ENCODE measurements at places on chromosomes 12 and 14.

GRCh38 chr14:34867199-34867598, 8.0 kb downstream of the BAZ1A start:
- no peak for DNase-seq

GRCh38 chr14:68471029-68471963, 321.6 kb downstream of the ZFP36L1 start:
- DNase-seq: no peak

DNA sequence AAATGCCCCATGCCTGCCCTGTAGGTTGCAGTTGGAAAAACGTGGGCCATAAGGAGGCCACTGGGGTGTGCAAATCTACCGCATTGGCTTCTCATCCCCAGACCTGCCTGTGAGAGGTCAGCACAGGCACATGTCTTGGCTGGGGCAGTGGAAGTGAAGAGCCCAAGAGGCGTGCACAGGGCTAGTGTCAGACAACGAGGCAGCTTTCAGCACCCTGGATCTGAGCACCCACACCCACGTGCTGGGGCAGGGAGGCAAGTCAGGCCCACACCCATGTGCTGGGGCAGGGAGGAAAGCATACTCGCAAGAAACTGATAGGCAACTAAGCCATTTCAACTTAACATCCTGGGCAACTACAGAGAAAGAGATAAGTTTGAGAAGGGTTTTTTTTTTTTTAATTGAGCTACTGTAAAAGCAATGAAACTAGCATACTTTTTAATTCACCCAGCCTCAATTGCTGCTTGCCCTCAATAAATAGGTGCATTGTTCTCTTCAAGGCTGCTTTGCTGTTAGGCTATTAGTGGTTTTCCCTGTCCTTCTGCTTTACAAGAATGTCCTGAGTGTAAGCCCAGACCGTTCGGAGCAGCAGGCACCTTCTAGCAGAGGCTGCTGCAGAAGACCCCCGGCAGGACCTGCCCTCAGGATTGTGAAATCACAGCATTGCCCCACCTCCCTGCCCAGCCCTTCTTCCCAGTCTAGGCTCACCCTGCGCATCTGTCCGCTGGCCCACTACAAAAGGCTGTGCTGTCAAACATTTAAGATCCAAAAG, 355.3 kb upstream of the FKBP4 start:
- DNase-seq: no peak

DNA sequence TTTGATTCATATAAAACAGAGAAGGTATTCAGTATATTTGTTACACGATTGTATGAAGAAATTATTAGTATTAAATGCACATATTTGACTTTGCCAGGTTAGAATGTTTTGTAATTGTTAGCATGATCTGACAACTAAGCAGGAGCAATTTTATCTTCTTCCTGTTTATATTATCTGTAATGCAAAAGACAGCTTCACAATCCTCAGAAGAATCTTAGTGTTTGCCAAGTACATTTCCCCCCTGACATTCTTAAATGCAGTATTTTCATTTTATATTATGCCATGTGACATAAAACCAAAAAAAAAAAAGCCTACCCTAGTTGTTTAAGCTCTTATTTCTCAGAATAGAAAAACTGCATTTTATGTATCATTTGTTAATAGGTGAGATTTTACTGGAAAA, 469.4 kb downstream of the FOXG1 start:
- no peak for DNase-seq

DNA sequence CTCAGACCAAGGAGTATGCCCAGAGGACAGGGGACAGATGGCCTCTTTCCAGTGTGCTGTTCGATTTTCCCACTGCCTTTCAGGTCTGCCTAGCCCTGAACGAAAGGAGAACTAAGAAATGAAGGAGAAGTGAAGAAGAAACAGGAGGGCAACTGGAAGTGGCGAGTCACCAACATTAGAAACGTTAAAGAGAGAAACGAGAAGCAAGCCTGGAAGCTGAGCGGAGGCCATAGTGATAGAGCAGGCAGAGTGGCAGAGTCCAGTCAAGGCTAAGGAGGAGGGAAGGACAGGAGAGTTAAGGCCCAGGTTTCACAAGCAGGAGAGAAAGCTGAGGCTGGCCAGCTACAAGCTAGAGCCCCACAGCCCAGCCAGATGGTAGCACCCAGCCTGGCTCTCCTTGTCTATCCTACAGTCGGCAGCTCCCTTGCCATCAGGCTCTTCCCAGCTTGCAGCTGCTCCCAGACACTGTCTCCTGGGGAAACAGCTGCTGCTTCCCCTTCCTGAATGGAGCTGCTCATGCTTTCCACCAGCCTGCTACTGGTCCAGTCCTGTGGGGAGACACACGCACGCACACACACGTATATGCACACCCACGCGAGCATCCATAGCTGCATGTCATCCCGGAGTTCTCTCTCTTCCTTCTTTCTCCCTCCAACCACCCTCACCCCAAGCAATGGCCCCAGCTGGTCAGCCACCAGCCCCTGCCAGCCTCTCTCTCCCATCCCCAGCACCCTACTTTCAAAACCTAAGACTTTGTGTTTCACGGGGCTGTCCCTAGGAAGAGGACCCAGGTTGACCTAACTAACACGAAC, 139.7 kb upstream of the CCND2 start:
- DNase-seq: no peak

DNA sequence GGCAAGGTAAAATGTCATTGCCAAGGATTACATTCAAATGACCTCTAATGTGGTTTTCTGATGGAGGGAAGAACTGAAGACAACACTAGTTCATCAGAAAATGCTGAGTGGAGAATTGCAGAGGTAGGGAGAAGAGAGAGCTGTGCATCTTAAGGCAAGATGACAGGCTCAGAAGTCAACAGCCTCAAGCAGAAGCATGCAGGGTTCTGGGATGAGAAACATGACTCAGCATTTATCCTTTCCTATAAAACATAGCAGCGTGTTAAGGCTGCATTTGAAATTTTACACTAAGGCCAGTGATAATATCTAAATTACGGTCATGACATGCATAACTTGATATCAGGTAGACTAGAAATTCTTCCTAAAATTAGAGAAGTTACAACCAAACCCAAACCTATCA, 53.7 kb upstream of the DYRK2 start:
- no peak for DNase-seq

DNA sequence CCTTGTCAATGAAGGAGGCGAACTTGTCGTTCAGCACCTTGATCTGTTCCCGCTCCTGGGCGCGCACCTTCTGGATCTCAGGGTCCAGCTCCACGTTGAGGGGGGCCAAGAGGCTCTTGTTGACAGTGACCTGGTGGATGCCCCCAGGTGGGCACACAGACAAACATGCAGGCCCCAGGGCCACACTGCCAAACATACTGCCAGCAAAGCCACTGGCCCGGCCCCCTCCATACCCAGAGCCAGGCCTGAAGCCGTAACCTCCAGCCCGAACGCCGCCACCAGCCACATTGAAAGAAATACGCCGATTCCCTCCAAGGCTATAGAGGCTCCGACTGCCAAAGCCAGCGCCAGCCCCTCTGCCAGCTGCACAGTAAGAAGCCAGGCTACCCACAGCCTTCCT, 337 bp downstream of the KRT74 start:
- no peak for DNase-seq

GRCh38 chr14:64684091-64684490, 20.1 kb upstream of the PLEKHG3 start:
- DNase-seq: no peak

DNA sequence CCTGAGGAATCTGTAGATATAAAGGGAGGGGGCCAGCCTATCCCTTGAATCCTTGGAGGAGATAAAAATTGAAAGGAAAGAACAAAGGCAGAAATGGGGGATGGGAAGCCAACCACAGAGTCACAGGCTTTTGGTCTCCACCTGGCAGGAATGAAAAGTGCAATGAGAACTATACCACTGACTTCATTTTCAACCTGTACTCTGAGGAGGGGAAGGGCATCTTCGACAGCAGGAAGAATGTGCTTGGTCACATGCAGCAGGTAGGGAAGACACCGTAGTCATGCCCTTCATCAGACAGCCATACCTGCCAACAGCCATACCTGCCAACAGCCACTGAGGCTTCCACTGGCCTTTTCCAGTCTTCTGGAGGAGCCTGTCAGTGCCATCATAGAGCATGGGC, 13.4 kb downstream of the ASB8 start:
- DNase-seq: no peak

GRCh38 chr12:1443421-1444141, 150.8 kb downstream of the FBXL14 start:
- no peak for DNase-seq

DNA sequence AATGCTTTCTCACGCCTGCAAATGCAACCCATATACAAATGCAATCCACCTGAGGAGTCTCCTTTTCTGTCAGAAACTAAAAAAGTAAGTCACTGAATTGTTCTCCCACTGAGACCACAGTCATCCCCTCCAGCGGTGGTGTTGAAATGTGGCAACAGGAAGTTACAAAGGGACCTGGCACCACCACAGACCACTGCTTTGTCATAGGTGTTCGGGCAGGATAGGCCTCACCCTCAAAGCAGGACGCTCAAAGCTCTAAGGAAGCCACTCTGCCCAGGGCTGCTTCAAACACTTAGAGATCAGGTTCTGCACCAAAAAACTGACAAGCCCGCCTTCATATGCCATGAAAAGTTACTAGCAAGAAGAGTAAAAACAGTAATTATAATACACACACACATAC, 11.3 kb downstream of the PHLDA1 start:
- no peak for DNase-seq

- DNase-seq: no peak
These were observed 71.4 kb downstream of the GALNT9 start for GRCh38 chr12:132257955-132258490.

DNA sequence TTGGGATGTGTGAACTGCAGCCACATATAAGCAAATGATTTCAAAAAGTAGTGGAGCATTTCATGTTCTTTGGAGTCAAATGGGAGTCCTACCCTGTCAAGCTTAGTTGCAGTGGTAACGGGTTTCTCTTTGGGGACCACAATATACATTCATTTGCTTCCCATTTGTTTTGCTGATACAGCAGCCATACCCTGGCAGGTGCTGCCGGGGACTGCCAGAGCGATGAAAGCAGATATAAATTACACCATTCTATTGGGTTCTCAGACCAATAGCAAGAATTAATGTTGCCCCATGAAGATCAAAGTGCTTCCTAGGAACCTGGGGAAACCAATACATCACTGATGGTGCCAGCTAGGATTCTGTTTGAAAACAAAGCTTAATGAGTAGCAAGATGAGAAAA, 1621.5 kb upstream of the FLRT2 start:
- DNase-seq: no peak

- DNase-seq: no peak
These were observed 119.6 kb downstream of the LRRIQ1 start for GRCh38 chr12:85155791-85156190.

DNA sequence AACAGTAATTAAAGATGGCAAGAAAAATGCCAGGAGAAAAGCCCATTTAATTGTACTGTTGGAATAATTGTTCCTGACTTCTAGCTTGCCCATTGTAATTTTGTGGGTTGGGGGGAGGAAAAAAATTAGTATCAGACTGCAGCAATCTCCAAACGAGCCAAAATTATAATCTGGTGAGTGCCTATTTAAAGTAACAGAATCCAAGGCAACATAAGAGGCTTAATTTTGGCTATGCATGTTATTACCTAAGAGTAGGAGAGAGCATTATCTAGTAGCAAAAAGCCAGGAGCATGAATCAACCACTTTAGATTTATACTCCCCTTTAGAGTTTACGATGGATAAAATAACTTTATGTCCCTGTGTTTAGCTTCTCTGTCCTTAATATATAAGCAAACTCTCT, 14.6 kb upstream of the DENND5B start:
- no peak for DNase-seq

DNA sequence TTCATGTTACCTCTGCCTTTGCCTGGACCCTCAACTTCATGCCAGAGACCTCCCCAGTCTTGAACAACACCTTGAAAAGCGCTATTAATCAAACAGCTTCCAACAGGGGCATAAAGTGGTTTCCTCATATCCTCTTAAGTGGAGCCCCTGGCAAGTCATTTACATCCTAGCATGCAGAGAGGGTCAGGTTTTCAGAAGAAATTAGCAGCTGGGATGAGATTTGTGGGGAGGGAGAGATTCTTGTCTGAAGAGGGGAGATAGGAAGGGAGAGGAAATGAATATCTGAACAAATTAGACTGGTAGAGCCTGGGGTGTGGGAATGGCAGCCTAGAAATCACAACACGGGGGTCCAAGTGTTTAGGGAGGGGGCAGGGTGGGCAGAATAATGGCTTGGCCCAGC, 45.6 kb downstream of the CALM1 start:
- no peak for DNase-seq

- no peak for DNase-seq
These were observed 87.6 kb upstream of the PRB2 start for GRCh38 chr12:11482955-11483354.

DNA sequence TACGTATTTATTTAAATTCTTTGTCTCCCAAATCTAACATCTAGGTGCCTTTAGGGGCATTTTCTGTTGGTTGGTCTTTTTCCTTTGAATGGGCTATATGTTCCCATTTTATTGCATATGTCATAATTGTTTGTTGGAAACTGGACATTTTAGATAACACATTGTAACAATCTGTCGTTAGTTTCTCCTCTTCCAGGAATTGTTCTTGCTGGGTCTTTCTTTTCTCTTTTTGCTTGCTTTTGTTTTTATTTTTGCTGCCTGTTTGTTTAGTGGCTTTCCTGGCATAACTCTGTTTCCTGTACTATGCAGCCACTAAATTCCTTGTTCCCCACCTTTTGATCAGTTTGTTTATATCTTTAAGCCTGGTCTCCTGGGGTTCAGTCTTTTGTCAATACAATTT, 244.3 kb upstream of the RTL1 start:
- no peak for DNase-seq

GRCh38 chr12:67661311-67662021, 12.9 kb downstream of the DYRK2 start:
- DNase-seq: no peak

- DNase-seq: no peak
These were observed 1905.4 kb upstream of the FLRT2 start for GRCh38 chr14:83624541-83624940.

DNA sequence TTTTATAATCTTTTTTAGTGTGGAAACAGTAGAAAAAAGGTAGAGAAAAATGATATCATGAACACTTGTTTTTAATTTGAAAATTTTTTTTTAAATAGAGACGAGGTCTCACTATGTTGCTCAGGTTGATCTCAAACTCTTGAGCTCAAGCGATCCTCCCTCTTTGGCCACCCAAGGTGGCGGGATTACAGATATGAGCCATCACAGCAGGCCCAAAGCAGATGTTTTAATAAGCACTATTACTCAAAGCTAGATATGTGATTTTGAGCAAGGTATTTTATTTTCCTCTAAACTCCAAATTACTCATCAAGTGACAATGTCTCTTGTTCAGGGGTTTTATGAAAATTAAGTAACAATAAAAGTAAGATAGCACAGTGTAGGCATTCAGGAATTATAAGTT, 10.7 kb upstream of the WDR89 start:
- no peak for DNase-seq

- DNase-seq: no peak
These were observed 6.6 kb upstream of the CFAP73 start for GRCh38 chr12:113142886-113143332.

- DNase-seq: no peak
These were observed 7.6 kb downstream of the TEDC1 start for GRCh38 chr14:105498430-105499255.
